ENCODE measurements at places on chromosomes 13 and 19.

DNA sequence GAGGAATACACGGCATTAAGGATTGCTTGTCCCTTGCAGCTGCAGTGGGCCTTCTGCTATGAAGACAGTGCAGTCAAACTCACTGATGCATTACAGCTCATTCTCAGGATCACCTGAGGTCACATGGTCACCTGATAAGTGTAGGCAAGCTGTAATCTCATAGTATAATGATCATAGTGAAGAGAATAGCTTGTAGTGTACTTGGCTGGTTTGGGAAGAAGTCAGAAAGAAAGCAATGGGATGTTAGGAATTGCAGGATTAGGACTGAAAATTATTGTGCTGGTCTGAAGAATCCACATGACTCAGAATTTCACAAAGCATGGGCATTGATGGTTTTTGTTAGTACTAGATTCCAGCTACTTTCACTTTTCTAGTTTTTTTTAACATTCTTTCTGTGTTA lies 76.7 kb downstream of the MBNL2 start:
- DNase-seq: no peak

DNA sequence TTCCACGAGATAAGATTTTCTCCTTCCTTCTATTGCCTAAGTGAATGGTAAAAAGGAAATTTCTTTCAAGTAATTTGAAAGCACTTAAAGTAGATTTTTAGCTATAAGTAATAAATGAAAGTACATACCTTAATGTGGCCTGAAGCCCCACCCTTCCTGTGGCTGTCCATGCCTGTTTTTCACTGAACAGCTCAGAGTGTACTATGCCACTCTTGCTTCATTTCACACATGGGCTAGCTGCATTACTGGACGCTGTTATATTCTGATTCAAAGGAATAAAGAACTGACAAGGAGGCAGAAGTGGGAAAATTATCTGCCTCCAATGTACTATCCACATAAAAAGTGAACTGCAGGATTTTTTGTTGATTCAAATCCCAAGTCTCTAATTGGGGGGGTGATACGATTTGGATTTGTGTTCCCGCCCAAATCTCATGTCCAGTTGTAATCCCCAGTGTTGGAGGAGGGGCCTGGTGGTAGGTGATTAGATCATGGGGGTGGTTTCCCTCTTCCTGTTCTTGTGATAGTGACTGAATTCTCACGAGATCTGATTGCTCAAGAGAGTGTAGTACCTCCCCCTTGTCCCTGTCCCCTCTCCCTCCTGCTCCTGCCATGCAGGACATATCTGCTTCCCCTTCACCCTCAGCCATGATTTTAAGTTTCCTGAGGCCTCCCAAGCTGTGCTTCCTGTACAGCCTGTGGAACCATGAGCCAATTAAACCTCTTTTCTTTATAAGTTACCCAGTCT lies 154.7 kb upstream of the SGCG start:
- no peak for DNase-seq

- DNase-seq: no peak
Observed at GRCh38 chr13:66617786-66618185, 612.4 kb downstream of the PCDH9 start.

DNA sequence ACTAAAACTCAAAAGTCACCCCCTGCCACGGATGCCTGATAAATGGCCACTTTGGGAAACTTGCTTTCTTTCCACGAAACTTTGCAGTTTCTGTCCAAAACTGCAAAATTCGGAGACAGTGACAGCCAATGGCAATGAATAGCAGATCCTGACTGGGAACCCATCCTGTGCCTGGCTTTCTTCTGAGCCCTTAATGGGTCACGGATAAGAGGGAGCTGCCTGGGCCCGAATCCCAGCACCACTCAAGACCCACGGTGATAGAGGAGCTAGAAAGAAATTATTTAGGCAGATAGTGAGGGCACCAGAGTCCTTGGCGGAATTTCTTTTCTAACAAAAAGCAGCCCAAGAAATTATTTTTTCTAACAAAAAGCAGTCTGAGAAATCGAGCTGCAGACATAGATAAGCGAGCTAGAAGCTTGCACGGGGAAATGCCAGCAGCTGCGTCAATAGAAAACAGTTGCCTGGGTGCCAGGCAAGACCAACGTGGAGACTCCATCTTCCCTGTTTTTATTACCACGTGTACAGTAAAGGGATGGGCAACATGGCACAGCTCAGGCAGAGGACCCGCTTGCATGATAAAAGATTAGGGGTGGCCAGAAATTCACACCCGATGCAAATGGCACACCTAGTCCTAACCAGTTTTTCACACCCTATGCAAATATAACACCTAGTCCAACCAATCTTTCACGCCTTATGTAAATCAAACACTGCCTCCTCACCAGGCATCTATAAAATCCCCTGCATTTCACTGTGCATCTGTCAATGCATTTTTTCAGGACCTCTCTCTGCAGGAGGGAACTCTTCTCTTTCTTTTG lies 7.1 kb upstream of the HSH2D start:
- no peak for DNase-seq

GRCh38 chr13:83940742-83941141 lies 58.5 kb upstream of the SLITRK1 start:
- no peak for DNase-seq

DNA sequence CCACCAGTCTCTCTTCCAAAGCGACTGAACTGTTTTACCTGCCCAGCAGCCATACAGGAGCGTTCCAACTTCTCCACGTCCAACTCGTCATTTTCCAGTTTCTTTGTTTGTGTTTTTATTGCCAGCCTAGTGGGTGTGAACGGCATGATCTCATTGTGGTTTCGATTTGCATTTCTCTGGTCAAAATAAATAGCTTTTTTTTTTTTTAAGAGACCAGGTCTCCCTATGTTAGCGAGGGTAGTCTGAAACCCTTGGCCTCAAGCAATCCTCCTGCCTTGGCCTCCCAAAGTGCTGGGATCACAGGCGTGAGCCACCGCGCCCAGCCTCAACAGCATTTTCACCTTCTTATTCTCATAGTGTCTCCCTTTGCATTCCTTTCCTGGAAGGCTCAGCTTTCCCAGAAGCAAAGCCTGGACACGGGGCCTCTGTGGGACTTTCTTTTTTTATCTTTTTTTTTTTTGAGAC lies 4.2 kb upstream of the JSRP1 start:
- DNase-seq: no peak

DNA sequence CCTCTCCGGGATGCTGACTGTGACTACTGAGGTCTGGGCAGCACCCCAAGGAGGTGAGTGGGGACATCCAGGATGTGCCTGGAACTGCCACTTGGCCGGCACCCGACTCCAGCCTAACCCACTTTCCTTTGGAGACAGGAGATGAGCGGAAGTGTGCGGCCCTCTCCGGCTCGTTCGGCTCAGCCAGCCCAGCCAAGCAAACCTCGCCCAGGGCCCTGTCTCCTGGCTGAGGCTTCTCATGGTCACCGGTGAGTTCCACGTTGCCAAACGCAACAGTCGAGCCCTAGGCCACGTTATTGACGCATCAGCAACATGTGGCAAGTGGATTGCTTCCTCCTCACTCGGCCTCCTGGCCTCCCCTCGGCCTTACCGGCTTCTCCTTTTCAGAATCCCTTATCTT lies 5.5 kb downstream of the SLC7A10 start:
- DNase-seq: no peak

DNA sequence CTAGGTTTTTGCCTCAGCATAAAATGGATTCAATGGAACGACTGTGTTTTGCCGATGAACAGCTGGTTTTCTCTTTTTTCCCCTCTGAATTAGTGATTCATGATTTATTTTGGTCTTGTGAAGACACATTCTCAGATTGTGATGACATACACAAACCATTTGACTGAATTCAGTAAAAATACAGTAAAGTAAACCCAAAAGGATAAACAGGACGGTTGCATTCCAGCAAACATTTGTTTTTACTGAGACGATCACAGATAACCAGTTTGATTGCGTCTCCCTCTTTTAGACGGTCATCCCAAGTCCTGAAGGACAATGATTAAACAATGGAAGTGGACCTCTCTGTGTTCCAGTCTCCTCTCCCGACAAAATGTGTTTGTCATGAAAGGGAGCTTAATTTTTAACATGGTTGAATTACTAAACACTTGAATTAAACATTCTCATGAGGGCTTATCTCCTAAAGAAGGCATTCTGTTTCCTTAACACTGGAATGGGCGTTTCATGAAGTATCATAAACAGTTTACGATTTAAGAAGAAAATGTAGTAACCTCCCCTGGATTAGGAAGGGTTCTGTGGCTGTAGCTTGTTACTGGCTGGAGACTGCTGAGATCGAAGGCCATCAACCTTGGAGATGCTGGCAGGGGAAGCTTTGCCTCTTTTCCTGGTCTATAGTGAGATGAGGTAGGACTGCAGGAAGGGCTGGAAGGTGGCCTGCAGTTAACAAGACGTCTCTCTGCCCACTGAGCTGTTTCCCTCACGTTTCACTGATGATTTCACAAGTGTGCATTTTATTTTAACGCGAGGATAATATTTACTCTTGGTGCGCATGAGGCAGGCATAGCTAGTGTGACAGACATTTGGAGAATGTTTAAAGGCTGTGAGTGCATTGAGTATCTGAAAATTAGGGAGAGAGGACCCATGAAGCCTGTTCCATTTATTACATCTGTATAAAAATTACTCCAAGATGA lies 457.9 kb downstream of the FGF9 start:
- DNase-seq: no peak

Data from H54 (cell line).